CD4-positive, alpha-beta T cell treated with Interleukin-2 at 100 ng/mL for 4 hours (primary cell): ENCODE measurements at places on chromosomes 2 and 18.

DNA sequence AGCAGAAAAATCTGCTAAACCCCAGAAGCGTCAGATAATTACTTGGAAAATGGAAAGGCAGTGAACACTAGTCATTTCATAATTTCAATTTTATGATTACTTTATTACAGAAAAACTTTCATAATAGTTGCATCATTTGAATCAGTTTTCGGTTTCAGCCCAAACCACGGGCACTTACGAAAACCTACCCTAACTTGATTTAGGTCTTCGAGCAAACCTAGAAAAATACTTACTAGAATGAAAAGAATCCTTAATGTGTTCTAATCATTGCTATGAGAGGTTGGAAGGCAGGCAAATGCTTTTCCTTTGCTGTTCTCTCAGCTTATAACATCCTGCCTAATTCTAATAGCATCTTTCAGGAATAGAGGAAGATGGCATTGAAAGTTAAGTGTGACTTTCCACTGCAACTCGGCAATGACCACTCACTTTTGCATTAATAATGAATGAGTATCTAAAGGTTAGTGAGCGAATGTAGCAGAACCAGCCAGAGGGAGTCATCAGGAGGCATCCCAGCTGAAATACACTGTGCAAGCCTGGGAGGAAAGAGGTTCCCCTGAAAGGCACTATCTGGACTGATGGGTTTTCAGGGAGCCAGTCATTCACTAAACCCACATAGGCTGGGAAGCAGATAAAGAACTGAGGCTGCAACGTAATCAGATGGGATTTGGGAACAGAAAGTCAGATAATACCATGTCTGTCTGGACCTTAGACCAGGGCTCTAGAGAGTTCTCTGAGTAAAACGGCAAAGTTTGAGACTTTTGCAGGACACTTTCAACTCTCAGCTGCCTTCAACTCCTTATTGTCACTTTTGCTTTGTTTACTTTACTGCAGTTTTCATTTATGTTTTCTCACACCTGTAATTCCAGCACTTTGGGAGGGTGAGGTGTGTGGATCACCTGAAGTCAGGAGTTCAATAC is 520.8 kb downstream of the RNF144A start:
- DNase-seq = no peak

GRCh38 chr2:186835628-186836027 is 13.3 kb downstream of the ZSWIM2 start:
- DNase-seq = no peak

DNA sequence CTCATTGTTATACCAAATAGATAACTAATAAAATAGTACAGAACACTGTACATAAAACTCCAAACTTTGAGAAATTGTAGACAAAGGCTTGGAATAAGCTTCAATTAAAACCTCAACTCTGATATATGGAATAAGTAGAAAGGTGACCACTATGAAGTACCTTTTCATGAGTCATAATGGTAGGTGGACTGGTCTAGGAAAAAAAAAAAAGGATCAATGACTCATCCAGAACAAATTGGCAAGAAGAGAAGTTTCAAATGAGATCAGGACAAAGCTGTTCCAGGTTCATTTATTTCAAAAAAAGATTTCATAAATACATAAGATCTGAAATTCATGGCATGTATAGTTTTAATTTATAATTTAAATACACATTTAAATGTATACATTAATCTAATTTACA is 769.7 kb downstream of the SUCLG1 start:
- DNase-seq = no peak

- DNase-seq = no peak
Measured at GRCh38 chr2:184543832-184544231, 54.5 kb upstream of the ZNF804A start.

GRCh38 chr2:103167599-103167998 is 405.8 kb downstream of the TMEM182 start:
- DNase-seq = no peak

GRCh38 chr2:152729844-152730243 is 11.4 kb downstream of the ARL6IP6 start:
- DNase-seq = peak; percentile 43

DNA sequence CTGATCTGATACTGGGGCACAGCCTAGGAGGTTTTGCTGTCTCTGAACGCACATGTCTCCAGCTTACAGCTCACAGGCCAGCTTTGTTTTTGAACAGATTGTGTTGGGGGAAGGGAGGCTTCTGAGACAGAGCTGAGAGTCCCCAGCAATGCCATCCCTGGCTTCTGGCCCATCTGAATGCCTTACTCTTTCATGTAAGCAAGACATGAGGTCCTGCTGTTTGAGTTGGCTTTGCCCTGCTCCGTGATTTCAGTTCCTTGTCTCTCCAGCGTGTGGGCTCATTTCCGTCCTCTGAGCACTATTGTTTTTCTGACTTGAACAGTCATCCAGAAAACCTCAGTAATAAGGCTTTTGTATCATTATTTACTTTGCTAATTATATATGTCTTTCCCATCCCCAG is 194.9 kb upstream of the TNP1 start:
- no peak for DNase-seq

- no peak for DNase-seq
Measured at GRCh38 chr2:14633461-14634181, 1.1 kb downstream of the LRATD1 start.

DNA sequence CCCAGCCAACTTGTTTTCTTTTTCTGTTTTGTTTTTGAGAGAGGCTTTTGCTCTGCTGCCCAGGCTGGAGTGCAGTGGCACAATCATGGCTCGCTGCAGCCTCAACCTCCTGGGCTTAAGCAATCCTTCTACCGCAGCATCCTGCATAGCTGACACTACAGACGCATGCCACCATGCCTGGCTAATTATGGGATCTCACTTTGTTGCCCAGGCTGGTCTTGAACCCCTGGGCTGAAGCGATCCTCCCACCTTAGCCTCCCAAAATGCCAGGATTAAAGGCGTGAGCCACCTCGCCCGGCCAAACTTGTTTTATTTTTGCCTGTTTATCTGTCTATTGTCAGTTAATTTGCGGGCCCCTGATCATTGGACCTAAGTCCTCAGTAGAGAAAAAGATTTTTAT is 61.6 kb upstream of the MSH6 start:
- DNase-seq = no peak

DNA sequence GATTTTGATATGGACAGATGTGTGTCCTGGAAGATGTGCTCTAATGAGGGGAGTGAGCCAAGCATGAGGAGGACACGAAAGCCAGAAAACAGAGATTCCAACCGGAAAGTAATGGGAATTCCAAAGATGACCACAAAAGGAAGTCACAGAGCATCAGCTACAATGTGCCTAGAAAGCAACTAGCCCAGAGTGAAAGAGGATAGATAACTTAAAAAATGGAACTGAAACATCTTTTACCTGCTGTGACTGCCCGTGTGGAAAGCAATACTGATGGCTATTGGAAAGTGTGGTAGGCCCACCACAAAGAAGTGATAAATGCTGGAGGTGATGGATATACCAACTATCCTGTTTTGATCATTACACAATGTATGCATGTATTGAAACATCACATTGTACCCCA is 21.6 kb downstream of the DNMT3A start:
- no peak for DNase-seq

DNA sequence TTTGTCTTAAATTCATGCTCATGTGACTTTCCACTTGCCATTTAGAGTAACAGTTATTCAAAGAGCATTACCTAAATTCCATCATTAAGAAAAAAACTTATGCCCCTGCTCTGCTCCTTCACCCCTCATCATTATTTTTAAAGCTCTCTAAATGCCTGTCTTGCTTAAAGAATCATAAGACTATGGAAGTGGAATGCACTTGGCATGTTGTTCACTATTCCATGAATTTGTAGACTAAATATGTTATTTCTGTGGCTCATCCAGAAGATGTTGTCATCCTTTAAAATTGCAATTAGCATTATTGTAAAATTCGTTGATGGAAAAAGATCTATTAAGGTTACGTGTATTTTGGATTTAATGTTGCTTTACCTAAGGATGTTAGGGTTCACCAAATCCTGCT is 61.8 kb downstream of the FMNL2 start:
- DNase-seq = no peak

DNA sequence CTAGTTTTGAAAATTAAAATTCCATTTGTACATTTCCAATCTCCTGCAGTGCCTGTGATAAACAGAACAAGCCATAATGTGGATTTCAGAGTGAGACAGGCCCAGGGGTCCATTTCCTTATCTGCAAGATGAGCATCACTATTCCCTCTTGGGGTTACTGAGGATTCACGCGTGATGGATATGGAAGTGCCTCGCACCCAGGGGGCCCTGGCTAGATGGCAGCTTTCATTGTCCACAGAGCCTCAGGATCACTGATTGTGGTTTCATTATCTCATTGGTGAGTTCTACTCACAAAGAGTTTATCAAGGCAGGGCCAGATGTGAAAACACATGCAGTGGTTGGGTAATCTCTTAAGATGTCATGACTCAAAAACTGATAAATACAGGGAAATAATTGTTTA is 11.6 kb downstream of the CNGA3 start:
- no peak for DNase-seq

GRCh38 chr18:48996901-48997463 is 46.2 kb upstream of the SMAD7 start:
- peak; percentile 73 for DNase-seq

GRCh38 chr2:233353101-233353768 is 1.1 kb upstream of the DGKD start:
- DNase-seq = no peak

GRCh38 chr2:24920098-24920808 is at the start of gene ADCY3:
Gene ADCY3, minus strand, starts transcription at chr2:24920237. Its CDS starts 1,250 bp downstream, at chr2:24918987.
- DNase-seq = peak; percentile 52

DNA sequence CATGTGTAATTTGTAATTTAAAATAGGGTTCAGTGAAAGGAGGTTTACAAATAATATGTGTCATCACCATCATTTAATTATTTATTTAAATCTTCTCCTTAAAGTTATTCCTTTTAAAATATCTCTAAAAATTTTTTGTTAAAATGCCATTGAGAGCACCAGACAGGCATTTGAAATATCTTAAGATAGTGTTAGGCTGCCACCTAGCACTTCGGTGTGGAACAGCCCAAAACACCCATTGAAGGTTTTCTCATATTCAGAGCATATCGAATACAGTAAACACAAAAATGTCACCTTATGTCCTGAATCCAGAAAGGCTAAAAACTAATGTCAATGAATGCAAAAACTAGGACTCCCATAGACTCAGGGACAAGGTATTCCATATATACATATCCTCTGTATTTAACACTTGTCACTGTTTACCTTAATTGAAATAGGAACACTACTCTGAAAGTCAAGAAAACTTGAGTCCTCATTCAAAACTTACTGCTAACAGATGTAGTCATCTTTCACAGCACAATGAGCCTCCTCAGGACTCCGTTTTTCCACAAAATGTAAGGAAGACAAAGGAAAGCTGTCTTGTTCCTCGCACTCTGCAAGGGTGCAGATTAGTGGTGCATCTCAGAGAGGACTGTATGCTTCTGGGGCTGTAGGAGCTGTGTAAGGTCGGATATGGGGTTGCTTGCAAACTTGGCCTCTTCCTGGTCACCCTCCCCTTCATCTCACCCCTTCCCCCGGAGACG is 329.5 kb downstream of the PAX3 start:
- DNase-seq = peak; percentile 2

DNA sequence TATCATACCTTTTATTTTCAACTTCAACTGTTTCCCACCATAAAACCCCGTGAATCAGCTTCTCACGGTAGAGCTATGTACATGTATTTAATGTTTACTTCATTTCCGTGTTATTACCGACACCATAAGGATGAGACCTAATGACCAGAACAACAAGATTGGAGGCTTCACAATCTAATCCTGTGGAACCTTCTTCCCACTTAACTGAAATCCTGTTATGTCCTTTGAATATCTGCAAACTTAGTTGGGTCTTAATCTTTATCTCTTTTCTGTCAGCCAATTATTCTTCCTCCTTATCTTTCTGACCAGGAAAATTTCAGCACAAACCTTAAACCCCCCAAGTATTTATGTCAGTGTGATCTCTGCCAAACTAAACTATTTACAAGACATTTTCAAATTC is 214.4 kb downstream of the TMX3 start:
- DNase-seq = no peak

GRCh38 chr18:59996370-59996966 is 96.7 kb downstream of the PMAIP1 start:
- DNase-seq = peak; percentile 6

GRCh38 chr2:46854260-46854659 is 61.3 kb downstream of the MCFD2 start:
- DNase-seq = no peak

DNA sequence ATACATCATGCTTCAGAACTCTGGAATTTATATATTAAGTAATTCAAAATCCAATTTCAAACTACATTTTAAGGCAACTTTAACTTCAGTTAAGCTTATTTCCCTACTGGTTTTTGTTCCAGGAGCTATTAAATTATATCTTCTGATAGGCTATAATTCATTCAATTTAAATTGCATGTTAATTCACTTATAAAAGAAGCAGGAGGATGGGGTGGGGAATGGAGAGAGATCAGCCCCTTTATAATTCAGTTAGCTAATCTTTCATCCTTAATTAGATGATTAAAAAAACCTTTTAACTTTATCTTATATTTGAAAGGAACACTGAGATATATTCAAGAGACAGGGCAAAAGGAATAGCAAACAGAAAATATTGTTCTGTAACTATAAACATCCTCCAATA is 86.8 kb downstream of the AKAIN1 start:
- no peak for DNase-seq

DNA sequence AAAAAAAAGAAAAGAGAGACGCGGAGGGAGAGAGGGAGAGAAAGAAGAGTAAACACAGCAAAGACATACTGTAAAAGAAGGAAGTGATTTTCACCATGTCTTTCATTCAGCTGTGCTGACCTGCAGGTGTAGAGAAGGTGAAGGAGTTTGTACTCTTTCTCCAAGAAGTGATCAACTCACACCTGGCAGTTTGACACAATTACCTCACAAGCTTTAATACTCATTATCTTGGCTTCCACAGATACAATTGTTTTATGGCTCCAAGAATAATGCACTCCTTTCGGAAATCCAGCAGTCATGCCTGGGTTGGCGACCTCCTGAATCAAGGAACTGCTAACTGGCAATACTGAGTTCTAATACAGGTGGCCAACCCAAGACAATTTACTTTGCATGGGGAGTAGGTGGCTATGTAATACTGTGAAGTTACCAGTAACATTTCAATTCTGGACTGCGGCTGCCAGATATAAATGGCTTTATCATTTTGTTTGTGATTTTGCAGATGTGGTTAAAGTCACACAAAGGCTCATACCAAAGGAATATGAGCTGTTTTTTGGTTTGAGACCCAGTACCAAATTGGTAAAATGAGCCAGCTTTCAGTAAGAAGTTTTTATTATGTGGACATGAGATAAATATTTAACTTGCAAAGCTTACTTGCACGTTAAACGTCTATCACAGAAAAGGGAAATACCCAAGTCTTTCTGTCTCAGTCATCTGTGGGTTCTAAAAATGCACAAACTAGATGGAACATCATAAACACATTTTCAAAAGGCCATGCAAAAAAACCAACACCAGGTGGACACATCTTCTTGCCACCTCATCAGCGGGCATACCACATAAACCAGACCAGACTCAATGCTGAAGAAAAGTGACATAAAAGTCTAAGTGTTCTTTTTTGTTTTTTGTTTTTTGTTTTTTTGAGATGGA is 69.3 kb downstream of the NCKAP5 start:
- no peak for DNase-seq
